ENCODE measurements at places on chromosomes 3 and 15.

DNA sequence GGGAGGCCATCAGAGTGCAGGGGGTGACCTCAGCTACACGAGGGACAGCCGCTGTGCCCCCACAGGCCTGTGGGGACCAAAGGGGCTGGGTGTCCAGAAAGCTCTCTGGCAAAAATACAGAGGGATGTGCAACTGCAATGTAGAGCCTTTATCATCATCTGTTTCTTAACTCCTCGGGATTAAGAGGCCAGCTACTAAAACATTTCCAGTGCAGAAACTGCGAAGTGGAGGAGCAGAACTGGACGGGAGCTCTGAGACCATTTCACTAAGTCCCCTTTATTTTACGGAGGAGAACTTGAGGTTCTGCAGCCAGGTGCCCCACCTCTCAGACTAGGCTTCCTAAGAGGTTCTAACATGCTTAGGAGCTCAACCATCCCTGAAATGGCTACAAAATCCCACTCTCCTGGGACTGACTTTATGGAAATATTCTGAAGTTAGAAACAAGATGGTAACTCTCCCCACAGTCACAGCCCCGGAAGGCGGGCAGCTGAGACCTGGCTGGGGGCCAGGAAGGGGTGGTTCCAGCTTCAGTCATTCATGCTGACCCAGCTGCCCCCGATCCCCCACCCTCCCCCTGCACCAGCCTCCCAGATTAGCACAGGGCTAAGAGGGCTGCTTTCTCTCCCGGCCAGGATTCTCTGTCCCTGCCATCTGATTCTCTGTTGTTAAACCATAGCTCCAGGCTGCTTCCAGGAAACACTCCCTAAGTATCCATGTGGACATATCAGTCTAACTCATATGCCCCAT lies 40.3 kb downstream of the UMPS start:
- no peak for DNase-seq

GRCh38 chr3:165803471-165803870 lies 33.8 kb downstream of the BCHE start:
- DNase-seq = no peak

GRCh38 chr3:70519026-70519425 lies 206.6 kb upstream of the MDFIC2 start:
- DNase-seq = no peak

- DNase-seq = no peak
These were observed 49.6 kb upstream of the SLC12A8 start for GRCh38 chr3:125262161-125262560.

- no peak for DNase-seq
These were observed 119.2 kb downstream of the PTPRG start for GRCh38 chr3:61680617-61681016.

GRCh38 chr3:106446271-106446670 lies 577.5 kb upstream of the CBLB start:
- DNase-seq = no peak

GRCh38 chr3:180989291-180990163 lies at the start of gene DNAJC19:
Gene DNAJC19 (minus strand): TSS chr3:180989736. CDS start chr3:180989602, 134 bp downstream.
- DNase-seq = peak; percentile 92

DNA sequence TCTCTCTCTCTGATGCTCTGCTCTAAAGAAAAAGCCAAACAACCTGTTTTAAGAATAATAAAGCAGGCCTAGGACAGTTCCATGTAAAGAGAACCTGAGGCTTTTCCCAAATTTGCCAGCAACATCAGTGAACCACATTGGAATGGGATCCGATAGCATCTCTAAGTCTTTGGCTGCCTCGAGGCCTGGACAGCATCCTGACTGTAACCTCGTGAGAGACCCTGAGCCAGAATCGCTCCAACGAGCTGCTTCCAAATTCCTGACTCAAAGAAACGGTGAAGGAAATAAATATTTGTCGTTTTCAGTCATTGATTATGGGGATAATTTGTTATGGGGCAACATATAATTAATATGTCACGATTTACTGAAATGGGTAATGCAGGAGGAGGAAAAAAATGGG lies 1012.8 kb downstream of the ROBO2 start:
- DNase-seq = no peak

DNA sequence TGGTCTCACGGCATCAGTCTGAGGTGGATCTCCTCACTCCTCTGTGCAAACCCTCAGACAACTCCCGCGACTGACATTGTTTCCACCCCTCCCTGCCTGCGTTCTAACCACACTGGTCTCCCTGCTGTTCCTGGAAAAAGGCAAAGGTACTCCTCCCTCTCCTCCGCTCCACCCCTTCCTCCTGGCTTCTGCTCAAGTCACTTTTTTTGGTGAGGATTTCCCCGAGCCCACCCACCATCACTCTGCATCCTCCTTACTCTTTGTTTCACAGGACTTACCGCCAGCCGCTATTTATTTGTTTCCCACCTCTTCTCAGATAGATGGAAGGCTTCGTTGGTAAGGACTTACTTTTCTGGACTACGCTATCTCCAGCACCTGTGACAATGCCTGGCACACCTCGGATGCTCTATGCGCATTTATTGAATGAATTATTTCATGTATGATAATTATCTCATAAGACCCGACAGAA lies 25.6 kb downstream of the PRR23E start:
- no peak for DNase-seq

- DNase-seq = no peak
These were observed 166.9 kb upstream of the UMPS start for GRCh38 chr3:124563376-124563775.

GRCh38 chr3:107965136-107965655 lies 125.6 kb downstream of the CD47 start:
- no peak for DNase-seq

- no peak for DNase-seq
These were observed 13.9 kb downstream of the FILIP1L start for GRCh38 chr3:100100425-100100824.

- DNase-seq = no peak
These were observed 16.6 kb upstream of the ARHGEF3 start for GRCh38 chr3:56818156-56818985.

- DNase-seq = peak; percentile 85
These were observed 47.7 kb upstream of the RASGRP1 start for GRCh38 chr15:38612159-38612863.

- DNase-seq = no peak
These were observed 40.5 kb downstream of the CCDC12 start for GRCh38 chr3:46935989-46936558.

- DNase-seq = peak; percentile 25
These were observed 49.9 kb upstream of the FURIN start for GRCh38 chr15:90818251-90819210.

All from stimulated activated CD4-positive, alpha-beta T cell treated with anti-CD3 and anti-CD28 coated beads, Interleukin-1b, Interleukin-23, amount 100 ng/mL, for 48 hours (primary cell).